Activated CD4-positive, alpha-beta T cell treated with anti-CD3 and anti-CD28 coated beads, Interleukin-2, amount 10 ng/mL, durations not matched to agents 24 days and 14 days (primary cell): ENCODE measurements at places on chromosomes 3 and 15.
A peak's percentile ranks its signal among the peaks of the same experiment; 100 is the strongest.

DNA sequence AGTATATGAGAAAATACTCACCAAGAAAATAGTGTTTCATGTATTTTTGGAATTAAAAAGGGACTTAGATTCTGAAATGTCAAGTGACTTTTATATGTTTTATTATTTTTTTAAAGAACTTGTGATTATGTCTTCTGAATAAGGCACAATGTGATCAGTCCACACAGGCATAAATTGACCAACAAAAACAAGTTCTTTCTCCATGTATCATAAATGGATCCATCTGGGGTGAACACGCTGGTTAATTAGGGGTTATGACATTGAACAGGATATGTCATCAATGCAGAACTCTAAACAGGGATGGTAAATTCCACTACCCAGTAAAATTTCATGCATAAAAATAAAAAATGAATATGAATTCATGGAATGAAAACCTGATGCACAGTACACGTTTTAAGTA is 31.3 kb upstream of the PIK3CA start:
- no peak for DNase-seq

DNA sequence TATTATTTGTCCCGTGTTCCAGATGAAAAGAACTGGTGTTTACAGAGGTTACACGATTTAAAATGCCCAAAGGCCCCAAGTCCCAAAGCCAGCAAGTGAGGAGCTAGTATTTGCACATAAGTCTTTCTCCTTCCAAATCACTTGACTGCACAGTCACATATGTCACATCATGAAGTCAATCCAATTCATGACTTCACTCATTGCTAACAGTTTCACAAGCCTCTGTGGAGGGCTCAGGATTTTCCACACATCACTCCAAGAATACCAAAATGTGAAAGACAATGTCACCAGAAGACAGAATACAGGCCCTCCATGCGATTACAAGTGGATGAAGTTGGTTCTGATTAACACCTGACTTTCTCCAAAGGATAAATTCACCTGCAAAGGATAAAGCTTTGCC is 283.1 kb upstream of the UBE2E2 start:
- DNase-seq, result no peak

DNA sequence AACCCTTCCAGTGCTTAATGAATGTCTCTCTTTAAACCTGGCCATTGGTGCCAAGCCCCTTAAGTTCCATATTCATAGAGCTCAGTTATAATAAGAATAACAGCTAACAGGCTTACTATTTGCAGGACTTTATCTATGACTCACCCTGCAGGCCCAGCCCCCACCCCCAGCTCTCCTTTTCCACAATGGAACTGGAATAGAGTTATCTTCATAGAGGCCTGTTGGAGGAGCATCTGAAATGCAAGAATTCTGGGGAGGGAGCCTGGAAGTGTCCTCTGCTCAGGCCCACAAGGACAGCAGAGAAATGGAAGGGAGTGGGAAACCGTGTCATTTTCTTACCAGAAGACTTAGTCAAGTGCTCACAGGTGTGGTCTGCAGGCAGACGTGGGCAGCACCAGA is 52.8 kb downstream of the SEMA5B start:
- DNase-seq, result no peak

DNA sequence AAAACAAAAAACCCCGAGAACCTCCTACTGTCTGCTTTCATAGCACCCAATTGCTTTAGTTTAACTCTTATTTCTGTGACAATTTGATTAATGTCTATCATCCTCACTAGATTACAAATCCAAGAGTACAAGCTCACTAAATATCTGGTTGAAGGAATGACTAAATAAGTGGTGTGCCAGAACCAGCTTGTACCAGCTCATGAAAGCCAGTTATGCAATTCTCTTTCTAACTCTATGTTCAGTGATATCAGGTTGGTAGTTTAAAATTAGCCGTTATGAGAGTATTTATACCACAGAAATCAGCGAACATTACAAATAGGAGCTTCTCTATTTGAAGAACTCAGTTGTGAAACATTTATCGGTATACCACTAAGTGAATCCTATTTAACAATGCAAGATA is 137.2 kb upstream of the MITF start:
- no peak for DNase-seq

DNA sequence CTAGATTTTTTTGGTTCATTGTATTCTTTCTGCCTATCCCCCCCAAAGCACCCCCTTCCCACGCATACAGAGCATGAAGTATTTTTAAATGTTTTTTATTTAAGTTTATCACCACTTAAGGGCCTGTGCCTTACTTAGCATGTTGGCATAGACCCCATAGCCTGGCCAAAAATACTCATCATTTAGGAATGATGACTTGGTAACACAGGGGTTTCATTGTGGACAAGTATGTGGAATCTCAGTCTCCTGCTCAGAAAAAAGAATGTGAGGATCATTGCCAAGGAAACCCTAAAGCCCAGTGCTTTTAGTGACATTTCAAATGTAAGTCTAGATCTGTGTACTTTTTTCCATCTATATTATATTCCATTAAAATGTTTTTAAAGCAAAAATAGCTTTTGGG is 146.3 kb downstream of the ALCAM start:
- no peak for DNase-seq

- DNase-seq, result no peak
These were observed 69.6 kb downstream of the ATP10A start for GRCh38 chr15:25793354-25794050.

GRCh38 chr3:171982828-171983227 is 56.5 kb upstream of the FNDC3B start:
- no peak for DNase-seq

GRCh38 chr3:130572769-130573168 is 55.8 kb downstream of the COL6A6 start:
- DNase-seq, result no peak

DNA sequence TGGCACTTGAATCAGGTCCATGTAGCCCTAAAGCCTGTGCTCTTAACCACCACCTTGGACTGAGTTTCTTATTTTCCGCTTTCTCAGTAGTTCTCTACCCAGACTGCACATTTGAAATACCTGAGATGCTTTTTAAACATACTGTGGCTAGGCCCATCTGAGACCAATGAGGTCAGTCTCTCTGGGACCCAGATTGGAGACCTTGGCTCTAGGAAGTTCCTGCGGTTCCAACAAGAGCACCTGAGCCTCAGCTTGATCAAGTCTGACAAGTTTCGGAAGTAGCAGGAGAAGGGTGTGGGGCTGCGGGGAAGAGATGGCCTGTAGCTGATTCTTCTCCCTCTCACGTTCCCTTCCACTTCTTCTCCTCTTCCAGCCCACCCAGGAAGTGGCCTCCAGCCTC is 11.5 kb upstream of the TSEN2 start:
- DNase-seq, result no peak

DNA sequence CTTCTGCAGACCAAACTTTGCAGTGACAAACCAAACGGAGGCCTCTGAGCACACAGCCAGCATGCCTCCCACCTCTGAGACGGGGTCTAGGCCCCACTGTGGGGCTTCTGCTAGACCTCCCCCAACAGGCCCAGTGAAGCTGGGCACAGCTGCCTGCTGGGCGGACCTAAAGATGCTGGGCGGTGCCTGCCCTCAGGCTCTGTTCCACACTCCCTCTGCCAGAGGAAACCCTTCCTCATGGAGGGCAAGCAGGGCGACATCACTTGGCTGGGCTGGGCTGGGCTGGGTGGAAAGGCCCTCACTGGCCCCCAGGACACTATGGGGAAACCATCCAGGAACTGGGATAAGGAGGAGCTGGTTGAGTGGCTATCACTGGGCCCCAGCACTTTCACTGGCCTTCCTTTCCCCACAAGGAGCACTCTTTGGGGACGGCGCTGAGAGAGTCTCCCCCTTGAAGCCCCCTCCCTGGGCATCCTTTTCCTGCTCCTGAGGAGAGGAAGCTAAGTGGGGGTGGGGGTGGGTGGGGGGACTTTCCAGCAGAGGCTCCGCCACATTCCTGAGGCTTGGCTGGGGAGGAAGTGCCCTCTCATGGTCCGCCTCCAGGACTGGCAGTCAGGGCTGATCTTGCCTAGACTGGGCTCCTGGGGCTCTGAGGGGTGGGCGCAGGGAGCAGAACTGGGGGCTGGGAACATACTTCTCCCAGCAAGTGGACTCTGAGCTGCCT is 98.1 kb upstream of the HACD2 start:
- no peak for DNase-seq

DNA sequence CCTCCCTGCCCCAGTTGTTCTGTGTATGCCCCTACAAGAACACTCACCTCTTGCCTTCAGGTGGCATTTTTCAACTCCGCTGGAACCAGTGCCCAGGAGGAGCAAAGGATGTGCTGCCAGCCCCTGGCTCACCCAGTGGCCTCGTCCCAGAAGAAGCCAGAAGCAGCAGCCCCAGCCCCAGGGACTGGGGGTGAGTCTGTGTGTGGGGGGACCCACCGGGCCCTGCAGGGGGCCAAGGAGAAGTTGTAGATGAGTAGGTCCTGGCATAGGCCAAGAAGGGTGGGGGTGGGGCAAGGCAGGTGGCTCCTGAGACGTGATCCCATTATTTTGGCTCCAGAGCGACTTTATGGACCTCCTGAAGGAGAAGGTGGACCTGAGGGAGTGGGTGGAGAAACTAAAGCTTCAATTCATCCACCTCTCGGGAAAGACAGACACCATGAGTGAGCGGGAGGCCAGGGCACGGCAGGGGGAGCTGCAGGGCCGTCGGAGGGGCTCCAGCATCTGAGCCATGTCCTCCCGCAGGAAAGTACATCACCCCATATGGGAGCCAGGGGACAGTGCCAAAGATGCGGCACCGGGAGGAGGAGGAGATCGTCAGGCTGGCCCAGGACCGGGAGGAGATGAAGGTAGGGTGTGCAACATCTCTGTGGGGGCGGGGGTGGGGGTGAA is 29.3 kb downstream of the NGRN start:
- no peak for DNase-seq

- no peak for DNase-seq
These were observed 60.6 kb downstream of the CYP11A1 start for GRCh38 chr15:74306781-74307217.

GRCh38 chr3:126057936-126058335 is 26.0 kb downstream of the SLC41A3 start:
- peak; percentile 46 for DNase-seq

DNA sequence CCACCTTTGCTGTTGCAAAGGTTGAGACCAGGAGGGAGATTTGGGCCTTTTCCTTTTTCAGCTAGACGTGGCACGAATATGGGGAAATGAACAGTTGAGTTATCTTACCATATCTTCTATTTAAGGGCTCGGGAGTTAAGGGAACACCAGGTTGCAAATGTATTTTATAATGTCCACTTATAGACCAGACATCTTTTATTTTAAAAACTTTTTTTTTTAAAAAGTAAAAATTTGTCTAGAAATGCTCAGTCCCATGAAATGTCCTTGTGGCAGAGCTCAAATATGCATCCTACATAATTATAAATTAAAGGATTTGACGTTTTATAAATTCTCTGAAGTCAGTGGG is 103.6 kb upstream of the VEPH1 start:
- no peak for DNase-seq
